ENCODE measurements at places on chromosomes 5 and 9.

DNA sequence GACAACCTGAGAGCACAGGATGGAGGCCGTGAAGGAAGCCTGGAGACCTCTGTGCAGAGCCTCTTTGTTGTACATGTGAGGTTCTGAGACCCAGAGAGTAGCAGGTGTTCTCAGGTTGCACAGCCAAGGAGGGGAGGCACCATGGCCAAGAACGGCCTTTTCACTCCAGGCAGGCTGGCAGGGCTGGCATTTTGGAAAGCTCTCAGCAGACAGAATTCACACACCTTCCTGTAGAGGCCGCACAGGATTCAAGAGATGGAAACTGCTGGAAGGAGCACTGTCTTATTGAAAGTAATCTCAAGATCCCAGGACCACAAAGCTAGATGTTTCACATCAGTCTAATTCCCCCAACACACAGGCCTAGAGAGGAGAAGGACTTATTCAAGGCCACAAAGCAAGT is 52.8 kb upstream of the XPA start:
- DNase-seq, result no peak

DNA sequence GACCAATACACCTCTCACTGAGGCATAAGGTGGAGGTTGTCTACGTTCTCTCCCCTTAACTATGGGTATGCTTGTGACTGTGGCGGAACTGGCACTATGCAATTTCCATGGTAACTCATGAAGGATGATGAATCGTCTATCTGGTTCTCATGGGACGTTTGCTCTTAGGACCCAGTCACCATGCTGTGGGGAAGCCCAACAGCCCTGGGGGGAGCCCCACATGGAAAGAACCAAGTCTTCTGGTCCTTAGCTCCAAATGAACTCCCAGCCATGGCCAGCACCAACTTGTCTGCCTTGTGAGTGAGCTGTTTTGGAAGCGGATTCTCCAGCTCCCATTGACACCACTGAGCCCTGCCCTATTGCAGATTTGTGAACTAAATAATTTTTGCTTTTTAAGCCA is 188.7 kb upstream of the S1PR3 start:
- DNase-seq, result no peak

- no peak for DNase-seq
Measured at GRCh38 chr5:123157791-123158581, 68.9 kb downstream of the PRDM6 start.

DNA sequence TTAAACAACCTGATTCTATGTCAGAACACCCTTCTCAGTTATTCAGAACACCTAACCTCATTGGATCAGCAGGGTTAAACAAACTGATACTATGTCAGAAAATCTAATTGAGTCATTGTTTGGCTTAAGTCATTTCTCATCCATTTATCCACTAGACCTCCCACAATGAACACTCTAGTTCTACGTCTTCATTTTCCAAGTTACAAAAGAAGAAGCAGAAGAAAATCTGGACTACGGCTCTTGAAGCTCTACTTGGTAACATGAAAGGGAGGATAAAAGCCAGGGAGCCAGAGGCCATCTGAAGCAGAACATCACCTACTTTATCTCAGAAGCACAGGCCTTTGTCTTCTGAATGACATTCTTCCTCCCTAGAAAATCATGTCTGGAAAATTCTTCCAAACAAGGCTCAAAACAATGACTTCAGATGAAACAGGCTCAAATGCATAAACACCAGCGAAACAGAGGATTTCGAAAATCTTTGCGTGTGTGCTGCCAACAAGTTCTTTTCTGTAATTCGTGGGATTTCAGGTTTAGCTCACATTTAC is 35.4 kb upstream of the TGFBI start:
- no peak for DNase-seq

- DNase-seq, result no peak
Measured at GRCh38 chr5:122097391-122097790, 19.3 kb upstream of the LOX start.

GRCh38 chr5:8457187-8458037 is 588.5 kb downstream of the MTRR start:
- no peak for DNase-seq

DNA sequence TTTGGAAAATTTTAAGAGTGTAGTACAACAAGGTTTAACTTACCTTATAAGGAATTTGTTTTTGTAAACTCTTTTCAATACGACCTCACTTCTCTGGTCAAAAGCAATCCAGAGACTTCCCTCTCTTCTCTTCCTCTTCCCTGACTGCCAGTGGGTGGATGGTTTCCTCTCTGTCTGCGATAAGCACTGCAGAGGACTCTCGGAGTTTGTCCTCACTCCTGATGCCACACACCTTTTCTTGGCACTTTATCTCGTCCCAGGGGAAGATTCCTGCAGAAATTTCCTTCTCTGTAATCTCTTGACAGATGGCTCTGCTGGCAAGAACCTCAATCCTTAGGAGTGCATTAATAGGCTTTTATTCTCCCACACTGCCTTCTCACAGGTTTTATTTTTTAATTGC is 641.6 kb downstream of the NR2F1-AS1 start:
- DNase-seq, result no peak

- no peak for DNase-seq
Measured at GRCh38 chr5:92998456-92998855, 582.6 kb downstream of the NR2F1-AS1 start.

- DNase-seq, result peak; percentile 8
Measured at GRCh38 chr5:124365361-124365801, 381.1 kb downstream of the ZNF608 start.

- DNase-seq, result no peak
Measured at GRCh38 chr9:27801545-27801944, 228.3 kb upstream of the C9orf72 start.

- no peak for DNase-seq
Measured at GRCh38 chr5:142527234-142527633, 158.7 kb downstream of the FGF1 start.

DNA sequence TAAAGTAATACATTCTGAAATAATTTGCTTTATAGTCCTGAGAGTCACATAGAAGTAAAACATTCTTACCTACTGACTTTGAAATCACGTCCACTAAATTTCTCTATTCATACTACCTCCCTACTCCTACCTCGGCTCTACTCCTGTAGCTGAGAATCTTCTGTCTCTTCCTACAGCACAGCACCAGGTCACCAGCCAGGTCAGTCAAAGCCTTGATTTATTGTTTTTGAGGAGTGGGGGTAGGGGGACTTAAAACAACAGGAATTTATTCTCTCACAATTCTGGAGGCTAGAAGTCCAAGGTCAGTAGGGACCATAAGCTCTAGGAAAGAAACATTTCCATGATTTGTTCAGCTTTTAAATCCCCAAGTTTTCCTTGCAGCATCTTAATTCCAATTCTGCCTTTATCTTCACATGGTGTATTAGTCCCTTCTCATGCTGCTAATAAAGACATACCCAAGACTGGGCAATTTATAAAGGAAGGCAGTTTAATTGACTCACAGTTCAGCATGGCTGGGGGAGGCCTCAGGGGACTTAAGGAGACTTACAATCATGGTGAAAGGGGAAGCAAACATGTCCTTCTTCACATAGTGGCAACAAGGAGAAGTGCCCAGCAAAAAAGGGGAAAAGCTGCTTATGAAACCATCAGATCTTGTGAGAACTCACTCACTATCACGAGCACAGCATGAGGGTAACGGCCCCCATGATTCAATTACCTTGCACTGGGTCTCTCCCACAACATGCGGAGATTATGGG is 49.6 kb upstream of the CCNG1 start:
- peak; percentile 29 for DNase-seq

GRCh38 chr5:51734677-51735076 is 351.4 kb downstream of the ISL1 start:
- no peak for DNase-seq

- DNase-seq, result no peak
Measured at GRCh38 chr9:35869621-35870216, 482 bp downstream of the OR13J1 start.

GRCh38 chr9:38423973-38424843 is at the start of gene IGFBPL1:
IGFBPL1 (minus strand) TSS chr9:38424454; CDS start chr9:38424424, 30 bp downstream.
- DNase-seq, result peak; percentile 74

Measured in nephron progenitor cell (in vitro differentiated cells).